ENCODE measurements at places on chromosomes 4 and X.

DNA sequence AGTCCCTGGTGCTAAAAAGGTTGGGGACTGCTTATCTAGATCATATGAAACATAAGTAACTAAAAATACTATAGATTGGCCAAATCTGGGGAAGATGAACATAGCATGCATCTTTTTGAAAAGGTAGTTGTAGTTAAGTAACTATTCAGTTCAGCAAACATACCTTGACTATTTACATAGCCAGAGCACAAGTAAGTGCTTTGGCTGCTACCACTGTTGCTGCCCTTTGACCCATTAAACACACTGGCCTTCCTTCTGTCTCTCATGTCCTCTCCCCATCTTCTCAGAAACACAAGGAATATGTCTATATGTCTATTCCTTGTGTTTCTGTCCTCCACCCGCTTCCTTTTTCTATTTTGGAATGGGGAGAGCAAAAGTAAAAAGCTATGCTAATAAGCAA lies 87.9 kb upstream of the SPRY1 start:
- no peak for DNase-seq

DNA sequence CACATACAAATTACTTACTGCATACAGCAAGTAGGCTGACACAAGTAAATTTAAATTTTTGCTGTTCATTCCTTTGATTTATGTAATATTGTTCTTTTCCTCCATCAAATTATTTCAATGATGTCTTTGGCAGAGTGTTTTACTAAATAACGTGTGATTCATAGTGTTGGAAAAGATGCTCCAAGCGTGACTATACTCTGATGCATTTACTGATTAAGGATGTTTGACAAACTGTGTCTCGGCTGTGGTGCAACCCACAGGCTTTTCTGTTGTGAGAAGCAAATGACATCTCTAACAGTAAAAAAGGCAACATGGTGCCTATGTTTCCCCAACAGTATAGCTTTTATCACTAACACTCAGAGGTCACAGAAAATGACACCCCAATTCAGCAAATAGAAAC lies 540.9 kb downstream of the PPP4R3C start:
- DNase-seq, result no peak

GRCh38 chr4:184766446-184766845 lies 32.5 kb upstream of the CENPU start:
- no peak for DNase-seq

- no peak for DNase-seq
These were observed 179.1 kb upstream of the FAT4 start for GRCh38 chr4:125135652-125136051.

DNA sequence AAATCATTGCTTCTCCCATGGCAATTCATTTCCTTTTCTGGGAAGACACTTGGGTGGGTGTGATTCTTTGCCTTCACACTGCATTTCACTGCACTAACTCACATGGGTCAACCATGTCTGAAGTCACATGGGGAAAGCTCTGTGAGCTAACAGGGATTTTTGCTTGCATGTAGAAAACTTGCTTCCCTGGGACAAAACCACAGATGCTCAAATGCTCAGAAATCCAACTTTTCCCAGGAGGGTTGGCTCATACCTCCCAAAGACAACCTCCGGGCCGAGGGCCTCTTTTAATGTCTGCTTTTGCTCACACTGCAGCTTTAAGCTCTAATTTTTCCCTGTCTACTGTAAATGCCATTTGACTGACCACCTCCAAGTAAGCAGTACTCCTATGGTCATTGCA lies 1695.2 kb downstream of the STIM2 start:
- DNase-seq, result no peak

- peak; percentile 32 for DNase-seq
These were observed 108.8 kb downstream of the SPRY1 start for GRCh38 chr4:123505095-123506010.

GRCh38 chr4:103478734-103479133 lies 241.1 kb downstream of the TACR3 start:
- DNase-seq, result no peak

DNA sequence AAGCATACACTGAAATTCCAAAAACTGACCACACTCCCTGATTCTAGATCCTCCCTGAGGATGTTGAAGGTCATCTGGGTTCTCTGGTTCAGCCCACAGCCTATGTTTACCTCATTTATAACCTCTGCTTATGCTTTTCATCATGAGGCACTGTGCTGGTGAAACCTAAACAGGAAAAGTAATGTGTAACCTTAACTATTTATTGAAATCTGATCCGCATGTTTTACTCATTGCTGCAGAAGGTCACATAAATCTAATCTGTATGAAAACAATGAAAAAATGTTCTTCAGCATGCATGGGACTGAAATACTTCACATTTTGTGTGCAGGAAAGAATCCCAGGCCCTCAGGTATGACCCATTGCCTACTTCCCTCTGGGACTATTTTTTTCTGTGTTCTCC lies 30.3 kb downstream of the UCHL1 start:
- DNase-seq, result no peak

DNA sequence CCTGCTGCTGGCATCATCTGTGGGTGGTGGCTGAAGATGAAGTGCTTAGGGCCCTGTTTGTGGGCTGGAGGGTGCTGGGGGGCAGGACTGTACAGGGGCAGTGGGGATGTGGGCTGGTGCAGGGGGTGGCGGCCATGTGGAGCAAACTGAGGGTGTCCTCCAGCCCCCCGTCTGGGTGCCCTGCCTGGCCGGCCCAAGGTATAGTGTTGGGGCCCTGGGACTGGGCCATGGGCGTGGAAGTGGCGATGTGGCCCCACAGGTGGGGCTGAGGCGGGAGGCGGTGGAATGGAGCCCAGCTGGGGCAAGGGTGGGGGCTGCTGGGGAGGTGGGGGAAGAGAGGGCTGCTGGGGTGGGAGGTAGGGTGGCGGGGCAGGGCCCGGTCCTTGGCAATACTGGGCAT lies 9.5 kb upstream of the KDM5C start:
- DNase-seq, result no peak

- no peak for DNase-seq
These were observed 28.7 kb downstream of the INPP4B start for GRCh38 chr4:142817442-142817841.

DNA sequence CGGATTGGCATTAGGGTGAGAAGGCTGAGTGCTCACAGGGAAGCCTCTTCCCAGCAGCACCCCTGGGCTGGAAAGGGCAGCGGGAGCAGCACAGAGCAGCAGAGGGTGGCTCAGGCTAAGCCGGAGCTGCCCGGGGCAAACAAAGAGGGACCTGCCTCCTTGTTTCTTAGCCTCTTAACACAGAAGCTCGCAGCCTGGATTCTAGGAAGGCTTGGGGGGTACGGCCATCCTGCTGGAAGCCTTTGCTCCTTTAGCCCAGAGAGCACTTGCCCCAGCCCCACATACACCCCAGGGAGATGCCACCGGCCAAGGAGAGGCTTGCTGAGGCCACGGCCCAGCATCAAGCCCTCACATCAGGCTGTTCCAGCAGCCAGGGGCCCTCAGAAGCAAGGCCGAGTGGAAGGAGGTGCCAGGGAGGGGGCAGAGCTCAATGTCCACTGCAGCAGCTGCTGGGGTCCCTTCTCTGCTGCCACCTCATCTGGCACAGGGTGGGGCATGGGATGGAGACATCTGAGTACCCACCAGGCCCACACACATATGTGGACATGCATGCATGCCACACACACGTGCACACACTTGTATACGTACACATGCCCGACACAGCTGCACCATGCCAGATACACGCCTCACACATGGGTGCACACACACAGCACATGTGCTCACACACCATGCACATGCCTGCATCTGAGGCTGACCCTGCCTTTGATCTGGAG lies 20.3 kb upstream of the SPON2 start:
- DNase-seq, result no peak

DNA sequence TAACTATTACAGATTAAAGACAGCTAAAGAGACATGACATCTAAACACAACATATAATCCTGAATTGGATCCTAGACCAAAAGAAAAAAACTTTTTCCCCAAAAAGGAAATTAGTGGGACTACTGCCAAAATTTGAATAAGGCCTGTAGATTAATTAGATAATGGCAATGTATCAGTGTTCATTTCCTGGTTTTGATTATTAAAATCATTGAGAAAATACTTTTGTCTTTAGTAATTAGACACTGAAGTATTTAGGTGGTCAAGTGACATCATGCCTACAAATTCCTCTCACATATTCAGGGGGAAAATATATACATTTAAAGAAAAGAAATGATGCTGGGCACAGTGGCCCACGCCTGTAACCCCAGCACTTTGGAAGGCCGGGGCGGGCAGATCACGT lies 10.4 kb upstream of the USO1 start:
- no peak for DNase-seq

All from BE2C (cell line).